ENCODE measurements at places on chromosomes 4 and X.

DNA sequence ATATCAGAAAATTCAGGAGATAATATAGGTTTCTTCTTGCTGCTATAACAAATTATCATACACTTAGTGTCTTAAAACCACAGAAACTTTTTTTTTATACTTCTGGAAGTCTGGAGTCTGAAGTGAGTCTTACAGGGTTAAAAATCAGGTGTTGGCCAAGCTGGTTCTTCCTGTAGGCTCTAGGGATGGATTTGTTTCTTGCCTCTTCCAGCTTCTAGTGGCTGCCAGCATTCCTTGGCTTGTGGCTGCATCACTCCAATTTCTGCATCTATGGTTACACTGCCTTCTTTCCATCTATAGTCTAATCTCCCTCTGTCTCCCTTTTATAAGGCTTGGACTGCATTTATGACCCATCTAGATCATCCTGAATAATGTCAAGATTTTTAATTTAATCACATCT lies 68.7 kb downstream of the ANTXR2 start:
- DNase-seq: no peak

DNA sequence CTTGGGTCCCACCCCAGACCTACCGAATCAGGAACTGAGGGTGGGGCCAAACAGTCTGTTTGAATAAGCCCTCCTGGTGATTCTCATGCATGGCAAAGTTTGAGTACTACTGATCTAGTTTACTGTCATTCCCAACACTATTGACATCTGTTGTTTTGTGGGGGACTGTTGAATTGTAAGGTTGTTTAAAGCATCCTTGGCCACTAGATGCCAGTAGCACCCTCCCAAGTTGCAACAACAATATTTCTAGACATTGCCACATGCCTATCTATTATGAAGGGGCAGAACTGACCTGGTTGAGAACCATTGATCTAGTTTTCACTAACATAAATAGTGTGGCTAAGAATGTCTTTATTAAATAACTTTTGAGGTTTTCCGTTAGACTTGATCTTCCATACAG lies 15.1 kb downstream of the TAF9B start:
- DNase-seq: no peak

DNA sequence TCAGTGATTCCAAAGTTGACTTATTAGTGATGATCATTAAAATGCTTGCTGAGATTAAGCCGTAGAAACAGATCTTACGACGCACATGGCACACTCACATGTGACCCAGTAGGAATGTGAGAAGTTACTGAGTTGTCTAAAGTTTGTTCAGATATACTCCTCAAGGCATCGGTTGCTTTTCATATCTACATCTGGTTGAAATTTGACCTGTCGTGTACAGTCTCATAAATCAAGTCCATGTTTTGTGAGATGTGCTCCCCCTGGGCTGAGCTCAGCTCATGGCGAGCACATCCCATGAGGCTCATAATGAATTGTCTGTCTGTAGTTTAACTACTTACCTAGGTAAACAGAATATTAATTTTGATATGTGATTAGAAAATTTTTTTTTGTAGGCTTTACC lies 67.0 kb downstream of the TNIP2 start:
- no peak for DNase-seq

- no peak for DNase-seq
These were observed 67.2 kb upstream of the C1GALT1C1 start for GRCh38 chrX:120697053-120697452.

GRCh38 chrX:87702795-87703194 lies 185.2 kb downstream of the KLHL4 start:
- DNase-seq: no peak

DNA sequence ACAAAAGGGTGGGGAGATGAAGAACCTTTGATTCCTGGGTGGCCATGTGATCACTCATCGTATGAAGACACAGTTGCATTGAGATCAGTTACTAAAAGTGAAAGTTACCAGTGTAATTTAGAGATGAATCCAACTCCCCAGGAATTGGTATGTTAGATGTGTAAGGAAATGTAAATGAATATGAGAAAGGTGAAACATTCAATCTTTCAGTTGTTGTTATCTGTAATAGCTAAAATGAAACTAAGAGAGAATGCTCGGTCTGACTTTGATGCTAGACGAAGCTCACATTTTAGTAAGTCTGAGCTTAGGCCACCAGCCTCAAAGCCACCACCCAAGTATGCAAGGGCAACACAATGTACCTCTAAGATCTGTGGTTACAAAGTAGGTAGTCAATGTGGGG lies 194.3 kb upstream of the POF1B start:
- no peak for DNase-seq

DNA sequence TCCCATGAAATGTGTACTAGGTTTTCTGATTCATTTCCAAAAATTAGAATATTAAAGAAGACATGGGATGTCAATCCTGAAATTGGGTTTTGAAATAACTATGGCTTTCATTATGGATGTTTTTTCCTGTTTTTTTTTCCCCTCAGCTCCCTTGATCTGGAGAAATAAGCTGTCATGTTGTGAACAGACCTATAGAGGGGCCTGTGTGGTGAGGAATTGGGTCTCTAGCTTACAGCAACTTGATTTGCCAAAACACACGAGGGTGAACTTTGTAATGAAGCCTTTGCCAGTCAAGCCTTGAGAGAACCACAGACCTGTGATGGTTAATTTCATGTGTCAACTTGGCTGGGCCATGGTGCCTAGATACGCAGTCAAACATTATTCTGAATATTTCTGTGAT lies 2413.6 kb downstream of the PCDH7 start:
- DNase-seq: no peak

- no peak for DNase-seq
These were observed 2.3 kb upstream of the AMBN start for GRCh38 chr4:70589785-70590184.

GRCh38 chr4:147057611-147058190 lies 112.0 kb upstream of the TTC29 start:
- no peak for DNase-seq

DNA sequence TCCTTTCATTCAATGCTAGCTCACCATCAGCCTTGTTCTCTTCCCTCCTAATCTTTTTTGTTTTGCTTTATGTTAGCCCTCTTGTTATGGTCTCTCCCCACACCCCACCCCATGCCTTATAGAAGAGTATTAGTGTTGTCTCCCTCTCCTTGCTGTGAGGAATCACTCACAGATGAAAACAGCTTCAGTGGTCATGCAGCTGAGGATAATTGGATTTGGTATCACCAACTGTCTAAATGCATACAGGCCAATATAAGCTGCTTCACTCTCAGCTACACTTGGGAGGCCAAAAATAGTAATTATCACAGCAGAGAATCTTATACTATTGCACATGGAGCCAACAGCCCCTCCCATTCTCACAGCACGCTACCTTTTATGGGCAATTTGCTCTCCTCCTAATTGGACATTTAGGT lies 494.6 kb upstream of the FAM241A start:
- DNase-seq: no peak

DNA sequence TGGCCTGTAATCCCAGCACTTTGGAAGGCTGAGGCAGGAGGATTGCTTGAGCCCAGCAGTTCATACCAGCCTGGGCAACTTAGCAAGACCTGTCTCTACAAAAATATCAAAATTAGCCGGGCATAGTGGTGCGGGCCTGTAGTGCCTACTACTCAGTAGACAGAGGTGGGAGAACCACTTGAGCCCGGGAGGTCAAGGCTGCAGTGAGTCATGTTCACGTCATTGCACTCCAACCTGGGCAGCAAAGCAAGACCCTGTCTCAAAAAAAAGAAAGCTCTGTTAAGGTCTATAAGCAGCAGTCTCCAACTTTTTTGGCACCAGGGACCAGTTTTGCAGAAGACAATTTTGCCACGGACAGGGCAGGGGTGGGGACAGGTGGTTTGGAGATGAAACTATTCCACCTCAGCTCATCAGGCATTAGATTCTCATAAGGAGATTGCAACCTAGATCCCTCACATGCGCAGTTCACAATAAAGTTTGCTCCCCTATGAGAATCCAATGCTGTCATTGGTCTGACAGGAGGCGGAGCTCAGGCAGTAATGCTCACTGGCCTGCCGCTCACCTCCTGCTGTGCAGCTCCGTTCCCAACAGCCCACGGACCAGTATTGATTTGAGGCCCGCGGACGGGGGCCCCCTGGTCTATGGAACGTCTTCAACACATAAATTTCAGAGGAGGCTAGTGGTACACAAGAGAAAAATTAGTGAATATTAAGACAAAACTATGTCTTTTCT lies 67.9 kb downstream of the KLHL8 start:
- no peak for DNase-seq

DNA sequence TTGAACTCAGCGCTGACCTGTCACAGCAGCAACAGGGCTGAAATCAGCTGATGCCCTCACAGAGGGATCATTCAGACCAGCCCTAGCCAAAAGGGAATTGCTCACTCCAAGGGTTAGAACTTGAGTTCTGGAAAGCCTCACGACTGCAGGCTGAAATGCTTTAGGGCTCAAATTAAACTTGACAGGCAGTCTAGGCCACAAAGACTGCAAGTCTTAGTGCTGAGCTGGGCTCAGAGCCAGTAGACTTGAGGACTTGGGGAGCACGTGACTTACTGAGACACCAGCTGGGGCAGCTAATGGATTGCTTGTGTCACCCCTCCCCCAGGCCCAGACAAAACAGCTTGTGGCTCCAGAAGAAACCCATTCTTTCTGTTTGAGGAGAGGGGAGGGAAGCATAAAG lies 119.0 kb upstream of the SLC6A14 start:
- peak; percentile 47 for DNase-seq

DNA sequence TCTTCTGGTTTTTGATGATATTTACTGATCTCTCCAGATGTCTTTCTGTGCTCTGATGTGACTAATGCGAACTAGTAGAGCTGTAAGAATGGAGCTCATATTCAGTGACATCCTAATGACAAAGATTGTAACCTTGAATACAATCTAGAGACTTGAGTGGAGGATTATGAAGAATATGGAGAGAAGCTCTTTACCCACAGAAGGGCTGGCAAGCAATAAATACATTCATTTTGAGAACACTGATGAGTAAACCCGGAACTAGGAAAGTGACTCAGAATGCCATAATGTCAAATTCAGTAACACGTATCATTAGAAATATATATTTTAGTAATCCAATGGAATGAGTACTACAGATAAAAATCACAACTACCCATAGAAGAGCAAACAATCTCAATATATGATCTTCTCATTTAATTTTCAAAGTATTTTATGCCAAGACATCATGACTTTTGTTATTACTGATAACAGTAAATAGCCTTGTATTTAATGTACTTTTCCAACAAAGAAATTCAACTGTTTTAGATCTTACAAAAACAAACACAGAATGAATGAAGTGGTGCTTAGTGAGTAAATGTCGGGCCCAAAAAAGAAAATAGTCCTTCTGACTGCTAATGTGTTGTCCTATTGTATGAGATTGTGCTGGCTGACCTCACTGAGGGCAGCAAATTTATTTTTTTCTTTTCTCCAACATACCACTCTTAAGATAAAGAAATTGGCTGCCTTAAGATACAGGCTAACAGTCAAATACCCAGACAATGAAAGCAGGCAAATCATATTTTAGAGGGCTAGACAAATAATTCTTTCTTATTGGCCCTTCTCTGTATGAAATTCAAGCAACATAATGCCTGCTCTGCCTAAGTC lies 49.2 kb upstream of the HDAC8 start:
- no peak for DNase-seq

GRCh38 chrX:6184900-6185515 lies 43.7 kb downstream of the NLGN4X start:
- DNase-seq: no peak

DNA sequence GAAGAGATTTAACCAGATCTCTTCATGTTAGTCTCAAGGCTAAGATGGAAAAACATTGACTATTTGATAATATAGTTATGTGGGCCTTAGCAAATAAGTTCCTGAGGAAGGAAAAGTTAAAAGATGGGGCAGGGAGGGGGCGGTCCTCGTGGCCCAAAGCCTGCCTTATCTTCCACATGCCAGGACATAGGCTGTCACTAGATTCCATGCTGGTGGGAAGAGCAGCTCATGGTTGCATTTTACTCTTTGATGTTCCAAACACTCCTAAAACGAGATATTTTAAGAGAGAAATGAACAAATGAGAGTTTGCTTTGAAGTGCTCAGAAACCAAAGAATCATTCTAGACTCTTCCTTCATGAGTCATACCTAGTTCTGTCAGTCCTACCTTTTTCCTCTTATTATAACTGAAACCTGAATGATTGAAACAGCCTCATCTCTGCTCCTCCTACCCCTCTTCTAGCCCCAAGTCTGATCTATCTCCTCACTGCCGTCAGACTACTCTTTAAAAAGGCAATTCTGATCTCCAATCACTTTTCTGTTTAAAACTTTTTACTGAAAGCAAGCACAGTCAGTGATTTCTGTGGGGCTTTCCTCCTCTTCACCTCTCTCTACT lies 25.1 kb downstream of the RAB9B start:
- no peak for DNase-seq

GRCh38 chrX:48459483-48459882 lies 10.6 kb downstream of the SLC38A5 start:
- DNase-seq: no peak

- DNase-seq: no peak
These were observed 49.7 kb downstream of the TLL1 start for GRCh38 chr4:165922747-165923146.

- peak; percentile 52 for DNase-seq
These were observed 15.7 kb downstream of the FHL1 start for GRCh38 chrX:136162827-136163570.

DNA sequence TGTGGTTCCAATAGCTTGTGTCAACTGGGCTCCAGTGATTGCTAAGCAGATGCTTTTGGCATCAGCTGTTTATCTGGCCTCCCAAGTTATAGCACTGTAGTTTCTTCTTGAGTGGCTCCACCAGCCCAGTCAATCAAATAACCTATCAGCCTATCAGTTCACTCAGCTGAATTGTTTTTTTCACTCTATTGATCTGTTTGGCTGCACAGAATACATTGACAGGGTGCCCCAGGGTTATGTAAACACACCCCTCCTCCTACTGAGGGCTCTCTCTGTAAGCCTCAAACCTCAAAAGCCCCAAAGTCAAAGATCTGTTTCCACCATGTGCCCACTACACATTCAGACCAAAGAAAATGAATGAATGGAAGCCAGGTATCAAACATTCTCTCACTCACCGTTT lies 214.0 kb downstream of the HS6ST2 start:
- DNase-seq: no peak

- no peak for DNase-seq
These were observed at the start of gene NEUROG2 for GRCh38 chr4:112516066-112516470. Gene NEUROG2 (minus strand): TSS chr4:112516180. CDS start chr4:112515475, 705 bp downstream.

- DNase-seq: no peak
These were observed 713 bp upstream of the GATA1 start for GRCh38 chrX:48785540-48786214.

GRCh38 chrX:104488811-104489210 lies 77.2 kb upstream of the IL1RAPL2 start:
- no peak for DNase-seq

GRCh38 chr4:53512608-53513007 lies 78.7 kb downstream of the LNX1 start:
- no peak for DNase-seq

DNA sequence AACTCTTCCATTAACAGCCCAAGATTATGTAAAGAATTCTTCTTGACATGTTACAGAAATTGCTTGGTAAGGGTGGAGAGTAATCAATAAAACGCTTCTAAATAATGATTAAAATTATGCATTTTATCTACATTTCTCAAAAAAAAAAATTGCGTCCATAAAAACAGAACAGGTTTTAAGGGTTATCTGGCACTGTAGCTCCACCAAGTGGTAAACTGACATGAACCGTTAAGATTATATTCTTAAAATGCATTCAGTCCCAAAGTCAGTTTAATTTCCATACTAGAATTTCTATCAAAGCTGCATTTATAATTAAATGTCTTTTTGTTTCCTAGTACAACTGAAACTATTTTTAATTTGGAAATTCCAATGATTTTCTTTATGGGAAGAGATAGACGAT lies 214.0 kb upstream of the UGT8 start:
- DNase-seq: peak; percentile 25
